ENCODE measurements at places on chromosomes 6 and 20. TPM values are rescaled to one million over a fixed set of nuclear protein-coding genes. Genes with fewer than 3 reads are reported as not detected.

NR2E1 gene
- 0.25 TPM for total RNA-seq

TFEB gene
- total RNA-seq = 0.13 TPM

LAMA5 gene
- total RNA-seq = 63.9 TPM

EYA2 gene
- 1.8 TPM for total RNA-seq

TP53TG5 gene
- total RNA-seq = not detected

BPIFB1 gene
- total RNA-seq = not detected

TXLNB gene
- total RNA-seq = 0.06 TPM

SYNDIG1 gene
- 1.0 TPM for total RNA-seq

KCNK5 gene
- 5.7 TPM for total RNA-seq

Data from neural progenitor cell (in vitro differentiated cells).